NCI-H2081 treated with DMSO at 0.1 percent for 48 hours (cell line): ENCODE measurements at places on chromosomes 11 and 22.

DNA sequence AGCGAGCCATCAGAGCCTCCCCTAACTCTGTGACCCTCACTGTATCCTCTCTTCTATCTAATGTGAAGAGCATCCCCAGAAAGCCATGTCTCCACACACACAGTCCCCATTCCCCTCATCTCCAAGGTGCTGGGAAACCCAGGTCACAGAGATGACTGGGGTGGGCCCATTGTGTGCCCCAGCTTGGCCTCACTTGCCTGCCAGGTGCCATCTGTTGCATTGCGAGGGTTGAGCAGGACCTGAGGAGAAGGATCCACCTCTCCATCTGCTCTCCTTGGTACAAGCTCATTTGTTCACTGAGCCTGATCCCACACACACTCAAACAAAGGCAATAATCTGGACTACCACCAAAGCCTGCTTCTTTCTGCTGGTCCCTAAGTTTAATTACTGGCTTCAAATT lies 118.8 kb downstream of the SPATA19 start:
- no peak for DNase-seq

GRCh38 chr11:10414659-10415058 lies 40.4 kb upstream of the AMPD3 start:
- DNase-seq: no peak

GRCh38 chr11:86949995-86950660 lies 5.1 kb downstream of the FZD4 start:
- no peak for DNase-seq

DNA sequence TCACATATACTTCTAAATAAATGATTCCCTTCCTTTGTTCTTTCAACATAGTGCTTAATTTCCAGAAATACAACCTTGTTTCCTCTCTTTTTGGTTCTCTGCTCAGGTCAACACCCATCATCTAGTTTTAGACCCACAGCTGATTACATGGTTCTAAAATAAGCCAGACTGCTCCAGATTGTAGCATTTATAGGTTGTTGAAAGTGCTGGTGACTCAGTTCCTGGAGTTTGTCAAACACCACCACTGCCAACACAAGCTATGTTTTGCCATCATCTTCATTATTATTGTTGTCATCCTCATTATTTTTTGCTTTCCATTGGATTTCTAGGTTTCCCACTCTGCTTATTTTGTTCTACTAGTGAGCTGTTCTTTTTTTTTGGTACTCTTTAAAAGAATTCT lies 22.3 kb upstream of the MMP20 start:
- no peak for DNase-seq

DNA sequence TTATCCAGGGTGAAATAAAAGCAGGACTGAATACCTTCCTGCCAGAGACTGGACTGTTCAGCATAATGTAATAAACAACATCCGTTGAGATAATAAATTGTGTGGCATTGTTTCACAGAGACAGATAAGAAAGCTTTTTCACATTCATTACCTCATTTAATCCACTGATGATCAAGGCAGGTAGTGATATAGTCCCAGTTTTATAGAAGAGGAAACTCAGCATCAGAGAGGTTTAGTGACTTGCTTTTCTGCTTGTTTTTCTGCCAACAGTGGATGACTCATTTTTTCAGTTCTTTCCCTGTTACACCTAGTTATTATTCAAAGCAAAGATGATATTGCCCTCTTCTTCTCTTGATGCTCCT lies 4.0 kb downstream of the MYO18B start:
- DNase-seq: no peak

DNA sequence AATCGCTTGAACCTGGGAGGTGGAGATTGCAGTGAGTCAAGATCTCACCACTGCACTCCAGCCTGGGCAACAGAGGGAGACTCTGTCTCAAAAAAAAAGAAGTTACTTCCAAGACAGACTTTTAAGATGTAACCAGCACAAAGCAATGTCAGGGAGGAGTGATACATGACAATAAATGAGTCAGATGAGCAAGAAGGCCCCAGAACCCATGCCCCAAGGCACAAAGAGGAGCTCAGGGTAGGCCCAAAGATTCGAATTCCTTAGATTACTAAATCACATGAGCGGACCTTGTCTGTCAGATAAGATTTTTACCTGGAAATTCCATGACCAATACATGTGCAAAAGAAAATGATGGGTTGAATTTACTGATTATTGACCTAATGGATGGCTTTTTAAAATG lies 10.5 kb upstream of the JHY start:
- DNase-seq: no peak

DNA sequence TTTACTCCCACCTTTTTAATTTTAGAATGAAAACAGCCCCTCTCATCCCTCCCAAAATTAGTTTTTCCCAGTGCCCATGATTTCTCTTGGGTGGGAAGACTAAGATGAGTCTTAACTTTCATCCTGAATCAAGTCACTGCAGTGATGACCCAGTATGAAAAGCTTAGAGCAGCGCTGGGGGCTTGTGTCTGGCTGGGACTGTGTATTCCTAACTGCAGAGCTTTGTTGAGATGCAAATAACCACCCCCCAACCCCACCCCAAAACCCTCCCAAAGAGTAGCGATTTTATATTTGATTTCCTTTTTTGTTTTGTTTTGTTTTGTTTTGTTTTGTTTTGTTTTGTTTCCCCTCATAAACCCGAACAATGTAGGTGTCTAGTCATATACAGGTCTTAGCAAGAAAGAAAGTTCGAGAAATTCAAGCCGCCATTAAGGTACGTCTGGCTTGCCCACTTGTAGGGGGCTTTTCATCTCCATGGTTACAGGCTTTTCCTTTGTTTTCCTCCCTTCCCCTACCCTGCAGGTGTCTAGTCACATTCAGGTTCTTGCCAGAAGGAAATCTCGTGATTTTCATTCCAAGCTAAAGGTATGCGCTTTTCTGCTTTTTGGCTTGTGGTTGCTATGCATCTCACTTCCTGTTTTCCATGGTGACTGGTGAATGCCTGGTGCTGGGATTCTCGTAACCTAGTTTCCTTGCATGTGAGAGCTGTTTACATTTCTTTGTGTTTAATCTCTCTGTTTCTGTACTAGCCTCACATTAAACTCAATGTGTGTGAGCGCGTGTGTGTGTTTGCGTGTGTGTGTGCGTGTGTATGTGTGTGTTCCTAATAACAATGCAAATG lies 144.6 kb upstream of the RASSF10 start:
- DNase-seq: peak; percentile 88

DNA sequence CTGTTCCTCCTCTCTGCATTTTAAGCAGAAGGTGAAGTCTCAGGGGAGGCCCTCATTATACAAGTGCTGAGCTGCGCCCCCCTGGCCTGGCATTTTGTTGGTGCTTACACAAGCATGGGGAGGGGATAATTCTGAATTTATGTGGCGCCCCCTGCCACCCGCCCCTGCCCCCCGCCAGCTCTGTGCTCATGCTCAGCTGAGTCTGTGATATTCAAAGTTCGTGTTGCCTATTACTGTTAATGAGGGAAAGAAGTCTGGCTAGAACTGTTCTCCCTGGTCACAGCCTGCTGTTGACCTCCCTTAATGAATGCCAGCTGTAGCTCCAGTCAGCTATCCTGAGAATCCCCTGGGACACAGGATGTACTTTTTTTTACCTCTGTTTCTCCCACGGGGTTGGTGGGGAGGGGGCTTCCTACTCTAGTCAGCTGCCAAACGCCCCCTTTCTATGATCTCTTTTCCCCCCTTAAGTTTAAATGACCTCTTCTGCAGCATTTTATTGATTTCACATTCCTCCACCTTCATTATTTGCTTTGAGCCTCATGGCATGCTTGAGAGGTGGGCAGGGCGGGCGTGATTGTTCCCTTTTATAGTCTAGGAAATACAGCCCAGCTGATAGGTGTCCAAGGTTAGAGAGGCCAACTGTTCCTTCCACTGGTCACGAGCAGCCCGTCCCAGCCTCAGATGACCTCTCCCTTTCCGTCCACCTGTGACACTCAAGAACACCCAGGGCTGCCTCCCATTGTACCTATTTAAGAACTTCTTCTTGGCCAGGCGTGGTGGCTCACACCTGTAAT lies 12.2 kb downstream of the USP2 start:
- DNase-seq: no peak

DNA sequence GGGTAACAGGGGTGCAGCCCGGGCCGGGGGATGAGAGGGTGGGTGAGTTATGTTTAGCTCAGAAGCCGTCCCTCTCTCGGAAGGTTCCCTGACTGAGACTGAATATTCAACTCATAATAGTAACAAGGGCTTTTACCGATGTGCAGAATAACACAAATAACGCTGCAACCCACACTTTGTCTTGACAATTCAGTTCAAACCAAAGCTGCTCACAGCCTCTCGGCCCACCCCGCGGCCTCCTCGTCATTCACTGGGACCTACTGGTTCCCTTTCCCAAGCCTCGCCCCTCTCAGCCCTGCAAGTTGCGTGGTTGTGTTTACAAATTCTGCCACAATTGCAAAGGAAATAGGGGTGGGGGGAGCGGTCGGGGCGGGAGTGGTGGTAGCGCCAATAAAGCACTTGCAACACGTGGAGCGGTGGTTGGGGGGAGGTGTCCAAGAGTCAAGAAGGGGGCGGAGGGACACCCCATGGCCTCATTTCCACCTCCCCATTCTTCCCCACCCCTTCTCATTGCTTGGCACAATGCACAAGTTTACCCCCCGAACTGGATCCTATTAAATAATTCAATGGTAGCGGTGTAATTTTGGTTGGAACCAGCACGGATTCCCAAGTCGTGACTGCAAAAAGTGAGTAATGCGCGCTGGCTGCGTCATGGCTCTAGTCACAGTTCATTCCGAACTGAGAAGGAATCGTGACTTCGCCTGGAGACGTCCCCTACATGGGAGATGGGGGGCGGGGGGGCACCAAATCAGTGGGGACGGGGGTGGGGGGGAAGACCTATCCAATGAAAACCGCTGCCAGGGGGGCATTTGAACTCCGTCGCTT lies 102.0 kb upstream of the HSD17B12 start:
- DNase-seq: no peak

DNA sequence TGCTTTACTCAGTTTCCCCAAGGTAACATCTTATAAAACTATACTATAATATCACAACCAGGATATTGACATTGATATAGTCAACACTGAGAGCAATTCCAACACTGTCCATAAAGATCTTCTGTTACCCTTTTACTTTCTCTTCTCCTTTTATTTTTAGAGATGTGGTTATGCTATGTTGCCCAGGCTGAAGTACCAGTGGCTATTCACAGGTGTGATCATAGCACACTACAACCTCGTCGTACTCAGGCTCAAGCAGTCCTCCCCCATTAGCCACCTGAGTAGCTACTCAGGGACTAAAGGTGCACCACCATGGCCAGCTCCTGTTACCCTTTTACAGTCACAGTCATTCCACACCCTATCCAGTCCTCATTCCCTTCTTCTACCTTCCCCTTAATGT lies 119.7 kb downstream of the CWF19L2 start:
- DNase-seq: no peak

- DNase-seq: peak; percentile 87
Measured at GRCh38 chr22:19974268-19974861, 32.7 kb upstream of the TXNRD2 start.

DNA sequence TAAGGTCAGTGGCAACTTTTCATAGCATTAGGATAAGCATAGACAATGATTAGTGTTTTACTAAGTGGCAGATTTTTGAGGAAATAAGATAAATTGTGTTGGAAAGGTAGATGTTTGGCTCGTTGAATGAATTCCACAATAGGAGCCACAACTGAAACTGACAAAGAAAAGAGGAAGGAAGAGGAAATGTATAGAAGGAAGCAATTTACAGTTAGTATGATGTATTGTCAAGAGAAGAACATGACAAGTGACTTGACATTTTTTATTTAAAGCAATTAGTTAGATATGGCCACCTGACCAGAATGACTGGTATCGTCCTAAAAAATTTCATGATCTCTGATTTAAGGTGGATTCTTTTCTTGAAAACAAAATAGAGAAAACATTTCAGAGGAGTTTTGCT lies 3.1 kb upstream of the RAG2 start:
- DNase-seq: no peak

- no peak for DNase-seq
Measured at GRCh38 chr11:74646954-74647353, 54.6 kb downstream of the POLD3 start.

DNA sequence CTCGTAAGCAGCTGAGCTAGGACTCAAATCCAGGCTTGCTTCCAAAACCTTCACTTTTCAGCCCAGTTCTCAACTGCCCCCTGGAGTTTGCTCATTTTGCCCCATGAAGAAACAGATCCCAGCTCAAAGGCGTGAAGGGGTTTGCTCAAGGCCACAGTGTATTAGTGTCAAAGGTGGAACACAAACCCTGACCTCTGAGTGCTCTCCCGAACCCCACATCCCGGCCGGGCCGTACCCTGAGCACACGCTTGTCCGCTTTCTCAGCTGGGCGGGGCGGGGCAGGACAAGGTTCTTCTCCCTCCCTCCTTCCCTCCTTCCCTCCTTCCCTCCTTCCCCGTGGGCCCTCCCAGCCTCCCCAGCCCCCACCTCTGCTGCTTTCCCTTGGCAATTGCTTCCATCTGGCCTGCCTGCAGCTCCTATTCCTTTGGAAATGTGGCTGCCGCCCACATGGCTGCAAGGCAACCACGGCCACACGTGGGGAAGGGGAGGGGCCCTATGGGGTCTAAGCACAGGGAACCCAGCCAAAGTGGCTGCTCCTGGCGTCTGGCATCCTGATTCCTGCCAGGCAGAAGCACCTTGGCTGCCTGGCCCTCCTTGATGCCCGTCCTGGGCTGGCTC lies 4.1 kb downstream of the ST3GAL4 start:
- no peak for DNase-seq

GRCh38 chr11:104410336-104410735 lies 246.4 kb upstream of the PDGFD start:
- no peak for DNase-seq

DNA sequence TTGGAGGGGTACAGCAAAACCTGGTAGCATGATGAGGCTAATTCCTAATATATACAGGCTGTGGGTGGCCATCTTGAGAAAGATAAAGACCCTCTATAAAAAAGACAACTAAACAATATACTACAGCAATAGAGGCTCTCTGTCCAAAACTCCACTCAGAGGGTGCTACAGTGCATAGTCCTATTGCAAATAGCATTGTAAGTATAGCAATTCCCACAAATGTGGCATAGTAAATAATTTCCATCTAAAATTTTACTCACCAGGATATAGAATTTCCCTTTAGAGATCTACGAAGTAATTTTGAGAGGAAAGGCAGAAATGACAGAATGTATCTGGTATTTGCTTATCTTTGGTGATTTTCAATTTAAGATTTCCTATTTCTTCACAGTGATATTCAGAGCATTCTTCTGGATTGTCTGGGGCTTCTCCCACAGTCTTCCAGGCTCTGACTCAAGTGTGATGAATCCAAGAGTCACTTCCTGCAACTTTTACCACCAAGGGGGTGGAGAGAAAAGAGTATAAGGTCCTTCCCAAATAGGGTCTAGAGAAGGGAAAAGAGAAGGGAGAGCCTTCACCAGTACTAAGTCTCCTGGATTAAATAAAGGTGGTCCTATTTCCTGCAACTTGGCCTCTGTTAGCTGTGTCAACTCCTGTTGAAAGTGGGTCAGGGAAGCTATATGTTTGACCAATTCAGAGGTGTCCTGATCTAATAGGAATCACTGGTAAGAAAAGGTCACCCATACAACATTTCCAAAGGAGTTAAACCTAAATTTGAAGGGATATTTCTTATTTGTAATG lies 1054.7 kb upstream of the CNTN5 start:
- DNase-seq: no peak

- no peak for DNase-seq
Measured at GRCh38 chr22:28607795-28608194, 71.8 kb downstream of the TTC28 start.

- peak; percentile 9 for DNase-seq
Measured at GRCh38 chr11:119100246-119100970, 1.2 kb downstream of the DPAGT1 start.

GRCh38 chr11:57417056-57417455 lies 9.9 kb downstream of the SLC43A3 start:
- DNase-seq: no peak
